HS-27A (cell line): ENCODE measurements at places on chromosomes 13 and 19.

DNA sequence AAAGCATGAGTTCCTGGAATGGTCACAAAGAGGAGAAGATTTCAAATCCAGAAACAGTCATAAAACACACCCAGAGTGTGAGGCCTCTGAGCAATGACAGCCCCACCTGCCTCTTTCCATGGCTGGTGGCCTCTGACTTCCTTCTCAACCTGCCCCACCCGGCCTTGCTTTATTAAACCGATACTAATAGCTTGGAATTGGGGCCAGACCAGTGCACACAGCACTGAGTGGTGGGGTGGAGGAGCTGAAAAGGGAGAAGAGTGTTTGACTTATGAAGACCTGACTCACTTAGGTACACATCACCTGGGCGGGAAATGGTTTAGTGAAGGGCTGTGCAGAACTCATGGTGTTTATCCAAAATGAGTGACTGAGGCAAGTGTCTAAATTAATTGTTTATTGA, 20.7 kb upstream of the CEACAM6 start:
- DNase-seq, result no peak

GRCh38 chr13:37806666-37807065, 62.9 kb downstream of the TRPC4 start:
- no peak for DNase-seq

GRCh38 chr19:53172889-53173288, 14.0 kb upstream of the ZNF347 start:
- no peak for DNase-seq

DNA sequence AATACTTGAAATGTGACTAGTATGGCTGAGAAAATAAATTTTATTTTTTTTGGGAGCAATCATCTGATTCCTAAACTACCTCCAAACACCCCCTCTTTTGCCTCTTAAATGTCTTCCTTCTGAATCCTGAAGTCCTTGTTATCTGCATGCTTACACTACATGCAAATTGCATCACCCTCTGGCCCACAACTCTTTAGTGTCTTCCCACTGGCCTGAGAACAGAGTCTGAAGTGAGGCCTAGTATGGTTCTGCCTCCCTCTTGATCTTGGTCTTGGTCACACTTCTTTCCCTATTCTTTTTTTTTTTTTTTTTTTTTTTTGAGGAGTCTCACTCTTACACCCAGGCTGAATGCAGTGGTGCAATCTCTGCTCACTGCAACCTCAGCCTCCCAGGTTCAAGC, 4.8 kb downstream of the ZNF558 start:
- DNase-seq, result no peak
